ENCODE measurements at places on chromosomes 3 and 15. TPM values are rescaled to one million over a fixed set of nuclear protein-coding genes. Genes with fewer than 3 reads are reported as not detected.

TMEM44 gene
- total RNA-seq = 5.7 TPM

RAB11A gene
- 159 TPM for total RNA-seq

- H3K4me3 ChIP-seq = no peak overlapping the region
- H3K4me1 ChIP-seq = no peaks in the 10 kb centered on the region
- H3K27me3 ChIP-seq = peaks cover 15% of the 10 kb centered on the region
- no peak overlapping the region for H3K27ac ChIP-seq
- no peak for DNase-seq
Observed at GRCh38 chr3:141656771-141657170, 81.3 kb upstream of the RNF7 start.

GRCh38 chr3:54968546-54969172 is 40.8 kb upstream of the LRTM1 start:
- DNase-seq = no peak
- H3K4me3 ChIP-seq = no peak overlapping the region
- H3K36me3 ChIP-seq = no peaks in the 10 kb centered on the region
- no peaks in the 10 kb centered on the region for H3K27me3 ChIP-seq

GRCh38 chr3:52441772-52442332 is 3.1 kb downstream of the SEMA3G start:
- no peaks in the 10 kb centered on the region for H3K36me3 ChIP-seq
- H3K4me3 ChIP-seq = no peak overlapping the region
- H3K27me3 ChIP-seq = no peaks in the 10 kb centered on the region
- DNase-seq = no peak
- peaks cover 8% of the 10 kb centered on the region for H3K4me1 ChIP-seq

- no peaks in the 10 kb centered on the region for H3K36me3 ChIP-seq
- no peak overlapping the region for H3K4me3 ChIP-seq
- H3K27ac ChIP-seq = peak overlapping the region; percentile 26
- no peak for DNase-seq
Observed at GRCh38 chr3:46098319-46098761, 71.1 kb upstream of the XCR1 start.
